ENCODE measurements at places on chromosomes 3 and 15. TPM values are rescaled to one million over a fixed set of nuclear protein-coding genes. Genes with fewer than 3 reads are reported as not detected.

DNA sequence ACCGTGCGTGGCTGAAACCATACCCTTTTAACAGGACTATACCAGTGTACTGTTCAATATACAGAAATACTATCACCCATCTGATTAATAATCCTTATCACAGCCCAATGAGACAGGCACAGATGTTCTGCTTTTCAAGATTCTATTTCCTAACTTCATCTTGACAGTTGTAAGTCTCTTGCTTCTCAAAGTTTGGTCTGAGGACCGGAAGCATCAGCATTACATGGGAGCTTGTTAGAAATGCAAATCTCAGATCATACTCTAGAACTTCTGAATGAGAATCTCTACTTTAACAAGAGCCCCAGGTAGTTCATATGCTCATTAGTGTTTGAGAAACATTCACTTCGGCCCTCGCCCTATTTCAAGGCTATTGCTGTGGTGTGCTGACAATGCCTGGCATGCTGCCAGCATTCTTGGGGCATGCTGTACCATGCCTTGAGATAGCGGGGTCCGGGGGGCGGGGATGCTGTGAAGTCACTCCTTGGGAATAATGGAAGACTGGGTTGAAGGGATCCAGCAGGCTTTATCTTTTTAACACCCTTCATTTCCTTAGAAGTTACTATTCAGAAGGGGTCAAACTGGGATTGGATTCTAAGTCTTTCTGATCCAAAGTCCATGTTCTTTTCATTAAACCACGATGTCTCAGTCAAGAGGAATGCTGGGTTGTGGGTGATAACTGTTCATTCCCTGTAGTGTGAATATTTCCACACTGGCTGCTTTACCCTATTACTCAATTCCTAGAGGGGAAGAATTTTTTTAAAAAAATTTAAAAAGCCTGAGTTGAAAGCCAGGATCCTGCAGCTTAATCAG, 194.7 kb downstream of the LPP start:
- H3K4me3 ChIP-seq = no peak overlapping the region
- no peaks in the 10 kb centered on the region for H3K27me3 ChIP-seq
- DNase-seq = no peak
- peaks cover 20% of the 10 kb centered on the region for H3K4me1 ChIP-seq
- H3K27ac ChIP-seq = no peak overlapping the region

GRCh38 chr3:105466495-105467404, 100.0 kb downstream of the ALCAM start:
- no peaks in the 10 kb centered on the region for H3K27me3 ChIP-seq
- no peak overlapping the region for H3K27ac ChIP-seq
- H3K36me3 ChIP-seq = no peaks in the 10 kb centered on the region
- peaks cover 11% of the 10 kb centered on the region for H3K4me1 ChIP-seq

DNA sequence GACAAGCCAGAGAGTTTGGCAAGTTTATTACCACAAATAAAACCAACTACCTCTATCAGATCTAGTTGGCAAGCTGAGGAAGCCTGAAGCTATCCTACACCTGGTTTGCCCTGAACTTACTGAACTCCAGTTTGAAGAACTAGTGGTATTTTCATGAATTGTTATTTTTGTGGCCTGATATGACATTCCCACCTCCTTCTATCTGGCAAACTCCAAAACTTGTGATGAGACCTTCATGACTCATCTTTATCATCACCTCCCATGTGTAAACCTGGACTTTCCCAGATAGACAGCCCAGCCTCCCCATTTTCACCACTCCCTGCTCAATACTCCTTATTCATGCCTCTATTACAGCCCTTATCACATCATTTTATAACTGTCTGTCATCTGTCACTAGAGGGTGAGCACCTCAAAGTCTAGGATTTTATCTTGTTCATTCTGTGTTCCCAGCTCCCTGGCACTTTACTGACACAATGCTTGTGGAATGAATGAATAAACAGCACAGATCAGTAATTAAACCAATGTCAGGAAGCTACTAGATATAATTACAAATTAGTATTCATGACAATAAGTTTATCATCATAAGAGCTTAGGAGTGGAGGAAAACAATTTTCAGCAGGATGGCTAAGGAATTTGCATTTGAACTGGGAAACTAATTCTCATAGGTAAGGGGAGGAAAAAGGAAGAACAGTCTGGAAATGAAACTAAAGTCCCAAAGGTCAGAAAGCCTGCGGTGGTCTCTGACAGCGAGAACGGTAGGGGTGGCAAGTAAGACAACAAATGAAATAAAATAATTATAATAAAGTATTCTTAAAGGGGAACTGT, 13.2 kb upstream of the TRANK1 start:
- no peak overlapping the region for H3K4me3 ChIP-seq
- DNase-seq = no peak
- peaks cover 4% of the 10 kb centered on the region for H3K4me1 ChIP-seq
- H3K27ac ChIP-seq = no peak overlapping the region

GRCh38 chr3:125460233-125460632, 59.8 kb downstream of the SNX4 start:
- DNase-seq = no peak
- no peaks in the 10 kb centered on the region for H3K4me1 ChIP-seq
- H3K27ac ChIP-seq = no peak overlapping the region
- H3K36me3 ChIP-seq = peaks cover 11% of the 10 kb centered on the region

Gene DPPA2
- 1.1 TPM for total RNA-seq

Gene DNAH1
- 3.2 TPM for total RNA-seq

DNA sequence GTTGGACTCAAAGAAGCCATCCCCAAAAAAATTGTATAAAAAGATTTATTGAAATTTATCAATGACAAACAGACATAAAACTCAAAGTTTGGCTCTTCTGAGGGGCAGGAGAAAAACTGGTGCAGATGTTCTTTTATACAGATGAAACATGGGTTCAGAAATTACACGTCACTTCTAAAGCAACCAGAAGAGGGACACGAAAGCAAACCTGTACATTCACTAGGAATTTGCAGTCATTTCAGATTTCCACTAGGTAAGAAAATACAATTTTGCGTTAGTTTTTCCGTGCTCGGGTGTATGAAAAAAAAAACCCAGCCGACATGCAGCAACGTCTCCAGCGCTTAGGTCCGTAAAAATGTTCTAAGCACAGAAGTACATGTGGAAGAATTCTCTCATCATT, 41.8 kb downstream of the ANP32A start:
- H3K4me1 ChIP-seq = peaks cover 9% of the 10 kb centered on the region
- H3K27ac ChIP-seq = no peak overlapping the region

DNA sequence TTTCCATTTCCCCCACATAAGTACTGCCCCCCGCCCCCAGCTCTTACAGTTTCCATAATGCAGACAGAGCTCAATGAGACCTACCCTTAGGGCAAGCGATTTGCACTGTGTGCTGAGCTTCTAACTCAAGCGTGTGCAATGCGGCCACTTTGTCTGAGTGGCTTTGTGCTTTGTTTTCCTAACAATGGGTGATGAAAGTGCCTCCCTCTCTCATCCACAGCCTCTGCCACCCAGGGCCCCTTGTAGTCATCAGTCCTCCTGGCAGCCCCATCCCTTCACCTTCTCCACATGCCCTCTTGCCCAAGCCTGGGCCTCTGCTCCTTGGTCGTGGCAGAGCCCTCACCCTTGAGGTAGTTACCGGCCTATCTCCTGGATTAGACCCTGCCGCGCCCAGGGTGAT, 17.2 kb downstream of the DAPK2 start:
- no peak for DNase-seq
- H3K36me3 ChIP-seq = no peaks in the 10 kb centered on the region
- H3K27ac ChIP-seq = peak overlapping the region; percentile 73
- peaks cover 16% of the 10 kb centered on the region for H3K4me1 ChIP-seq
- H3K4me3 ChIP-seq = no peak overlapping the region

- no peak for DNase-seq
- H3K27ac ChIP-seq = no peak overlapping the region
- no peaks in the 10 kb centered on the region for H3K27me3 ChIP-seq
- peaks cover 4% of the 10 kb centered on the region for H3K4me1 ChIP-seq
- H3K4me3 ChIP-seq = no peak overlapping the region
These were observed 22.6 kb downstream of the SRP14 start for GRCh38 chr15:40016224-40016865.

Gene STAC
- 0.93 TPM for total RNA-seq

GRCh38 chr3:10339376-10339955, 18.6 kb upstream of the SEC13 start:
- no peak overlapping the region for H3K4me3 ChIP-seq
- H3K27ac ChIP-seq = no peak overlapping the region
- H3K4me1 ChIP-seq = peaks cover 12% of the 10 kb centered on the region
- DNase-seq = no peak
- H3K27me3 ChIP-seq = peaks cover 6% of the 10 kb centered on the region

- H3K4me1 ChIP-seq = peaks cover 4% of the 10 kb centered on the region
- no peak overlapping the region for H3K27ac ChIP-seq
- no peaks in the 10 kb centered on the region for H3K27me3 ChIP-seq
- DNase-seq = no peak
These were observed 30.0 kb downstream of the PDHB start for GRCh38 chr3:58403513-58404109.

- H3K4me3 ChIP-seq = no peak overlapping the region
- H3K4me1 ChIP-seq = no peaks in the 10 kb centered on the region
- no peak for DNase-seq
- peaks cover 4% of the 10 kb centered on the region for H3K36me3 ChIP-seq
These were observed 70.1 kb downstream of the HOMER2 start for GRCh38 chr15:82882273-82882928.

Gene CAPN7
- 30.9 TPM for total RNA-seq

Gene CPEB1
- 0.84 TPM for total RNA-seq

DNA sequence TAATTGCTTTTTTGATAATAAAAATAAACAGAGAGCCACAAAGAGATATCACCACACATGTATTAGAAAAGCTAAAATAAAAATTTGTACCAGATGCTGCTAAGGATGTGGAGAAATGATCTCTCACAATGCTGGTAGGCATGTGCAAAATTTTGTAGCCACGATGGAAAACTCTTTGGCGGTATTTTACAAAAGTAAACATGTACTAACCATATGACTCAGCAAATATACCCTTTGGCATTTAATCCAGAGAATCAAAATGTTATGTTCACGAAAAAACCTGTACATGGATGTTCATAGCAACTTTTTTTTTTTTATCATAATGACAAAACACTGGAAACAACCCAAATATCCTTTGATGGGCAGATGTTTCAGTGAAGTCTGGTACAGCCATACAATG, 261.2 kb downstream of the LPP start:
- H3K4me1 ChIP-seq = peaks cover 6% of the 10 kb centered on the region
- no peak overlapping the region for H3K4me3 ChIP-seq
- no peaks in the 10 kb centered on the region for H3K27me3 ChIP-seq

Gene BFSP2
- not detected for total RNA-seq

DNA sequence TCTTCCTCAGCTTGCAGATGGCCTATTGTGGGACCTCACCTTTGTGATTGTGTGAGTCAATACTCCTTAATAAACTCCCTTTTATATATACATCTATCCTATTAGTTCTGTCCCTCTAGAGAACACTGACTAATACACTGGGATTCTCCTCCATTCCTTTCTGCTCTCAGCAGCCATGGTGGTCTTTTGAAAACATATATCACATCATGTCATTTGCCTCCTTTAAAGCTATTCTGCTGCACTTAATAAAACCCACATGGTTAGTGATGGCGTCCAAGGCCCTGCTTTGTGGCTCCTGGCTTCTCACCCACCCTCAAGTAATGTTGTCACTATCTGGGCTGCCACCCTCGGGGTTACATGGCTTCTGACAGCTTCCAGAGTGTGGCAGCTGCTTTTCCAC, 169.5 kb downstream of the CADPS start:
- no peak overlapping the region for H3K27ac ChIP-seq
- no peaks in the 10 kb centered on the region for H3K27me3 ChIP-seq
- no peak for DNase-seq
- no peak overlapping the region for H3K4me3 ChIP-seq
- no peaks in the 10 kb centered on the region for H3K36me3 ChIP-seq

Gene SIAH2
- total RNA-seq = 18.2 TPM

DNA sequence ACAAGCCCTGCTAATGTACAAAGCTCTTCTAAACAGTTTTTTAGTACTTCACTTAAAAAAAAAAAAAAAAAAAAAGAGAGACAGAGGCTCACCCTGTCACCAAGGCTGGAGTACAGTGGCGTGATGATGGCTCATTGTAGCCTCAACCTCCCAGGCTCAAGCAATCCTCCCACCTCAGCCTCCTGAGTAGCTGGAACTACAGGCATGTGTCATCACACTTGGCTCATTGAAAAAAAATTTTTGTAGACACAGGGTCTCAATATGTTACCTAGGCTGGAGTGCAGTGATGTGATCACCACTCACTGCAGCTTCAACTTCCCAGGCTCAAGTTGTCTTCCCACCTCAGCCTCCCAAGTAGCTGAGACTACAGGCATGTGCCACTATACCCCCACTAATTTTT, 47.6 kb upstream of the HEG1 start:
- H3K27ac ChIP-seq = no peak overlapping the region
- no peaks in the 10 kb centered on the region for H3K27me3 ChIP-seq
- no peak overlapping the region for H3K4me3 ChIP-seq
- no peak for DNase-seq
- peaks cover 3% of the 10 kb centered on the region for H3K36me3 ChIP-seq

Gene MST1R
- 2.6 TPM for total RNA-seq

Gene LRRC31
- not detected for total RNA-seq

DNA sequence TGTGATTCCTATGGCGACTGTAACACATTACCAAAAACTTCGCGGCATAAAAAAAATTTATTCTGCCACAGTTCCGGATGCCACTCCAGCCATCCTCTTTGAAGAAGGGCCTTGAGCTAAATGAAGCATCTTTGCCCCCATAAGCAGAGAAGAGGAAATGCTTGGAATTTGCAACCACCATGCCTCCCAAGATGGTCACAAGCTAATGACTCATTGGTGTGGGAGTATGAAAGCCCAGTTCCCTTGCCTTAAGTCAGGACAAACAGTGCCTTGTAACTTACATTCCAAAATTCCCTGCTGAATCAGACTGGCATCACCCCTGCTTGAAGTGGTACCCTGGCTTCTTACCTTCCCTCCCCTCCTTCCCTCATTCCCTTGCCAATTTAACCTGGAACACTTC, 1077.4 kb downstream of the EPHA3 start:
- H3K4me1 ChIP-seq = peaks cover 5% of the 10 kb centered on the region
- no peak overlapping the region for H3K4me3 ChIP-seq
- H3K27me3 ChIP-seq = no peaks in the 10 kb centered on the region

DNA sequence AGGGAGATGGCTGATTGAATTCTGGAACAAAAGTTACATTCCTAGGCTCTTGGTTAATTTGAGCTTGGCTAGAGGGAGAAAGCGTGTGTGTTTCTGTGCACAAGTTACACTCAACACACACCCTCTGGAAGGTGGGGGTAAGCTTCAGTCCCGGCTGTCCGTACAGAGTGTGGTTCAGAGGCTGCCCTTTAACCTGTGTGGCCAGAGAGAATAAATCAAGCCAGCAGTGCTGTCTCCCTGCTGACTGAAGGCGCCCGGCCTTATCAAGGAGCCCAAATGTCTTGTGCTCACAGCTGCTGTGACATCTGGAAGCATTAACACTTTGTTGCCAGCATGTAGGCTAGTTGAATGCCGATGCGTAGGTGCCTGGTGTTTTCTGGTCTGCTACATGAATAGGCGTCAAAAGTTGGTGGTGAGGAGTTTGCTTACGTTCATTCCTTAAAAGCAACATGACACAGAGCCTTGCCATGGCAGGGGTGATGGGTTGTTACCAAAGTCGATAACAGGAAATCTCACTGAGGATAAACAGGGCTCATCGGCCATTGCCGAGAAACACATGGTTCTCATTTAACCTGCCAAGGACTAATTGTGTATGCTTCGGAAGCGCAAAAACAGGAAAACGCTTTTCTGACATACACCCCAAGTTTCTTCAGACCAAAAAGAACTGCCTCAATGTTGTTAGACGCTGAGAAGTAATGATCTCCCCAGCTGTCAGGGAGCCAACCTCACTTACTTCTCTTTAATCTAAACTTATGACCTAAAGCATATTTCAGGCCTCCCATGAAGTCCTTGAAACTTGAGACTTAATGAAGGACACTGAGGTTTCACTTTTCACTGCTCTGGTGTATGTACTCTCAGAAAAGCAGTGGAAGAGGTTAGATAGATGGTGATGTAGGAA, 95.8 kb upstream of the CTDSPL start:
- H3K4me1 ChIP-seq = peaks cover 65% of the 10 kb centered on the region
- H3K27ac ChIP-seq = peak overlapping the region; percentile 22
- no peaks in the 10 kb centered on the region for H3K36me3 ChIP-seq
- DNase-seq = peak; percentile 11
- H3K4me3 ChIP-seq = no peak overlapping the region

Gene ST8SIA2
- total RNA-seq = 25.5 TPM
